HCT116 (cell line): ENCODE measurements at places on chromosomes 6 and 20. TPM values are rescaled to one million over a fixed set of nuclear protein-coding genes. Genes with fewer than 3 reads are reported as not detected.

- no peak for DNase-seq
- no peaks in the 10 kb centered on the region for H3K4me1 ChIP-seq
- H3K27me3 ChIP-seq = no peaks in the 10 kb centered on the region
- no peaks in the 10 kb centered on the region for H3K36me3 ChIP-seq
These were observed 256.6 kb downstream of the GMDS start for GRCh38 chr6:1988843-1989242.

Gene MYB
- 3.7 TPM for total RNA-seq

- H3K27me3 ChIP-seq = no peaks in the 10 kb centered on the region
- no peak for DNase-seq
- no peak overlapping the region for H3K27ac ChIP-seq
- H3K4me3 ChIP-seq = no peak overlapping the region
These were observed 402.6 kb downstream of the BCKDHB start for GRCh38 chr6:80508885-80509630.

- H3K36me3 ChIP-seq = no peaks in the 10 kb centered on the region
- H3K4me1 ChIP-seq = no peaks in the 10 kb centered on the region
- H3K27ac ChIP-seq = no peak overlapping the region
- DNase-seq = no peak
These were observed 45.1 kb upstream of the TAGAP start for GRCh38 chr6:159089909-159090308.
